Panc1 (cell line): ENCODE measurements at places on chromosomes 3 and 15. TPM values are rescaled to one million over a fixed set of nuclear protein-coding genes. Genes with fewer than 3 reads are reported as not detected.

Gene CTDSPL
- total RNA-seq: 16.6 TPM

Gene ZIC4
- not detected for total RNA-seq

Gene PPARG
- total RNA-seq: 88.1 TPM

Gene ZNF502
- not detected for total RNA-seq

Gene P4HTM
- 28.3 TPM for total RNA-seq

Gene CFAP20DC
- 4.0 TPM for total RNA-seq

Gene ASB14
- not detected for total RNA-seq

Gene LRRC34
- total RNA-seq: 1.2 TPM

Gene TGM5
- total RNA-seq: not detected

Gene NEO1
- 7.5 TPM for total RNA-seq

Gene EIF2A
- total RNA-seq: 70.0 TPM

Gene ECE2
- not detected for total RNA-seq

Gene TM4SF4
- total RNA-seq: 0.46 TPM

Gene STAB1
- 0.39 TPM for total RNA-seq

Gene MST1
- 14.0 TPM for total RNA-seq

Gene LOXL1
- total RNA-seq: 18.6 TPM

Gene CAPN3
- total RNA-seq: 0.31 TPM

Gene NOX5
- total RNA-seq: 0.26 TPM

Gene C2CD4A
- 0.15 TPM for total RNA-seq

Gene XPC
- total RNA-seq: 15.1 TPM

Gene MELTF
- total RNA-seq: 18.7 TPM

Gene PLD1
- total RNA-seq: 20.6 TPM

Gene SLC22A14
- 0.13 TPM for total RNA-seq

Gene SPTBN5
- 2.1 TPM for total RNA-seq
